ENCODE measurements at places on chromosomes 6 and 20.

DNA sequence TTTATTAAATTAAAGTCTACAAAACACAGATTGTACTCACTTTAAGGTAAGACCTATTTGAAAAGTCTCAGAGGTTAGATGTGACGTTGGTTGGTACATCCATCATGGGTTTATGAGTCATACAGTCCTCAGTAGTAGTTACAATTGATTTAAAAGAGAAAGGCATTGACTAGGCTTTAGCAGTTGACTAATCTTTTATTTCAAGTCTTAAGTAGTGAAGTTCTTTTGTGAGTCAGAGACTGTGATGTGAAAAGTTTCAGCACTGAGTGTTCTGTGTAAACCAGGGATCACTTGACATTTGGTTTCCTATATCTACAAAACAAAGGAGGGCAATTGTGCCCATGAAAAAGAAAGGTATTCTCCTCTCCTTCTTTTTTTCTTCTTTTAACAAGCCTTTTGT is 221.3 kb downstream of the GRIK2 start:
- no peak for DNase-seq

DNA sequence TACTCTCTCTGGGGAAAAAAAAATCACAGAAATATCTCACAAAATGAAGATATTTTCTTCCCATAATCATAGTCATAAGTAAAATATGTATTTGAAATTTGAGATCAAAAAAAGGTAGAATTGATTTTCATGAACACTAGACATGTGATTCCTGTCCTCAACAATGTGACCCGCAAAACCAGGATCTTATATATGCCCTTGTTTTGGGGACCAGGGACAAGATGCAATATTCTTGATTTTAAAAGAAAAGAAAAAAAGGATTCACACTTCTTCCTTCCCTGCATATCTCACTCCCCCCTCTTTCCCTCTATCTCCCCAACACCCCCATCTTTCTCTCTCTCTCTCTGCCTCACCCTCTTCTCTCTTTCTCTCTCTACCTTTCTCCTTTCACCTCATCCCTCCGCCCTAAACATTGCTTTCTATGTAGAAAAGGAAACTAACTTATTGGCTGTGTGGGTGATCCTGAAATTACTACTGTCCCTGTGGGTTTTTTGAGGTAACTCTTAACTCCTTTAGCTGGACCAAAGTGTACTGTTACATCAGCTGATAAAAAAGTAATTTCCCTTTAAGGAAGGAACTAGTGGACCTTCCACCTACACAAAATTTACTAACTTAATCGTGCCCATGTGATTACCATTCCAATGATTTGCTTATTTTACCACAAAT is 85.6 kb downstream of the AIG1 start:
- DNase-seq, result peak; percentile 20

- peak; percentile 91 for DNase-seq
Observed at GRCh38 chr6:52389264-52389625, 27.3 kb downstream of the PAQR8 start.

DNA sequence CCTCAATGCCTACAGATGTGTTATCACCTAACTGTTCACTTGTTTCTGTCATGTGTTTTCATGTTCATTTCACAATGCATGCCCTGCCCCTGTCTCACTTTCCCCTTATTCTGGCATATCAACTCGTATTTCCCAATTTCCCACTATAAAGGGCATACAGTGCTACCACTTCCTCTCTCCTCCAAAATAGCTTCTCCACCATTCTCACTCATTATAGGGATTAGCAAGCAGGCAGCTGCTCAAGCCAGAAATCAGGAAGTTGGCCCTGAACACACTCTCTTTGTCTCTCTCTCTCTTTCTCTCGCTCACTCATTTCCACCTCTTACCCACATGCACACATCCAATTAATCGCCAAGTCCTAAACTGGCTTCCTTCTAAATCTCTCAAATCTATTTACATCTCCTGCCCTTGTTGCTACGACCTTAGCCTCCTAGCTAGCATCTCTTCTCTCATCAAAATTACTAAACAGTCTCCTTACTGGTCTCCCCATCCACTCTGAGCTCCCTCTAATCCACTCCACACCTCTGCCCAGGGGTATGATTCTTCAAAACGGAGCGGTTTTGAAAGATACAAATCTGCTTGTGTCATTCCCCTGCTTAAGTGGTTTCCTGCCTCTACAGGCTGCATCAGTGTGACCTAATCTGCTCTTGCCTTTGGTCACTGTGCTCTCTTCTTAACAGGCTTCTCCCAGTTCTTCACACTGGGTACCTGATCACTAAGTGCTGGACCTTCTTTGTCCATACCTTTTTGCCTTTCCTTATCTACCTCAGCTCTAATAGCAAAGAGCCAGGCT is 196.2 kb downstream of the BTBD9 start:
- DNase-seq, result peak; percentile 72

DNA sequence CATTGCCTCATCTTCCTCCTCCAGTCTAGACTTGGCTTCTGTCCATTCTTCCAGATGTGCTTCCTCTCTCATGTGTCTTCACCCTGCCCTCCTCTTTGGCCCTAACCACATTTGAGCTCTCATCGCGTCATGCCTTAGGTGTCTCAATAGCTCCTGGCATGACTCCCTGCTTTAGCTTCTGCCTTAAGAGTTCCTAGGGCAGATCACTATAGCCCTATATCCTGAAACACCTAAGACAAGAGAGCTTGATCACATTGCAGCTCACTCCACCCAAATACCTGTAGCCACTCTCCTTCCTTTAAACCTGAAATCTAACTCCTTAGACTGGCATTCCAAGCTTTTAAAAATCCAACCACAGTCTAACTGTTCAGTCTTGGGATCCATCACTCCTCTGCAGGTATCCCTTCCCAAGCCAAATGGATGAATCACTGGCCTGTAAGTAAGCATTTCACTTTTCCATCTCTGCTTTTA is 69.0 kb upstream of the STXBP5 start:
- peak; percentile 58 for DNase-seq

- no peak for DNase-seq
Observed at GRCh38 chr6:53493635-53494025, 51.3 kb downstream of the GCLC start.

DNA sequence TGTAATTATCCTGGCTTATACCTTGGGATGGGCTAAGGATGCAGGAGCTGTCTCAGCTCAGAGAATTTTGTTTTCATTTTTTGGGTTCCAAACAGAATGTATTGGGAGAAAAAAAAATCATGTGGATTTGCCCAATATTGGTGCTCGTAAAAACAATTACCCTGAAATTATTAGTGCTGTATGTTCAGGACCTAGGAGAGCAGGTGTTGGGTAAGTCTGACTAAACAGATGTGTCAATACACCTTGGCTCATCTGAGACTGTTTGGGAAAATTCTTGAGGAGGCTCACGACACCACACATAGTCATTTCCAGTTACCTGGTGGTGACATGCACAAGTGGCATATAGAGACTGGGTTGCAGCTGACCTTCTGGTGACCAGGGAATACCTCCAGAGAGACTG is 802.1 kb upstream of the FLRT3 start:
- DNase-seq, result no peak

DNA sequence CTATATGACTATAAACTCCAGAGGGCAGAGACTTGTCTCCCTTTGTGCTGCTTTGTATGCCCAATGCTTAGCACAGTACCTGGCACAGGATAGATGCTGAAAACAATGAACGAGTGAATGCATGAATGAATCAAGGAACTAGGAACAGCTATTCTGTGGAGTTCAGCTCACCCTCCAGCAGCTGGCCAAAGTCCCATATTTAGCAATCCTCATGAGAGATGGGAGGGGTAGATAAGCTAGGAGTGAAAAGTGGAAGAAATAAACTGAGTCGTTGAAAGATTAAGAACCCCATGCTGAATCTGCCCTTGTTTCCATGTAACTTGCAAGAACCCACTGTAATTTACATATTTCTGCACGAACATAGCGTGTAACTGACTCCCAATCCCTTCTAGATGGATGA is 106.5 kb downstream of the MAFB start:
- peak; percentile 5 for DNase-seq

DNA sequence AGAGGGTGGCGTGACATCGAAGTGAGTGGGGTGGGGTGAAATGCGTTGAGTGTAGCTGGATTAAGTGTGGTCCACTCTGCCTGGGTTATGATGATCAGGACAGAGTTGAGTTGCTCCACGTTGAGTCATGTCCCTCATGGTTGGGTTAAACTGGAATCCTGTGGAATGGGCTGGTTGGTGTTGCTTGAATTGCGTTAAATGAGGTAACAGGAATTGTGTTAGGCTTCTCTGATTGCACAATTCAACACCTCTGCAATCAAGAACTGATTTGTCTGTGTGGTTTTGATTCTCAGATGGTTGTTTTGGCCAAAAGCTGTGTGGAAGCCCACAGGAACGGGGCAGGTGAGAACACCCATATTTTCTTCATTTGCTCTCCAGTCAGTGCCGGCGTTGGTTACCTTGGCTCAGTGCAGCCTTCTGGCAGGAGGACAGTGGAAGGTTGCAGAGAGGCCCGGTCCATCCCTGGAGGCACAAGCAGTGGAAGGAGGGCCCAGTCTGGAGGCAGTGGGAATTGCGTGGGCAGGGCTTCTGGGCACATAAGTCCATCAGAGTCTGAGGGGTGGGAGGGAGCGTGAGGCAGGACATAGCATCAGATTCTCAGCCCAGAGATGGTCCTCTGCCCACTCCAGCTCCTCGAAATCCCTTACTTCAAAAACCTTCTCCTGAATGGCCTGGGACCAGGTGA is 11.6 kb downstream of the NOTCH4 start:
- DNase-seq, result no peak

- no peak for DNase-seq
Observed at GRCh38 chr6:64476935-64477334, 841.3 kb downstream of the PHF3 start.

- DNase-seq, result no peak
Observed at GRCh38 chr20:20487811-20488210, 119.9 kb downstream of the INSM1 start.

GRCh38 chr6:37141281-37142049 is 28.5 kb upstream of the PIM1 start:
- no peak for DNase-seq

- DNase-seq, result peak; percentile 8
Observed at GRCh38 chr20:19742974-19743639, 15.0 kb upstream of the RIN2 start.

GRCh38 chr6:39982720-39983119 is 48.5 kb upstream of the MOCS1 start:
- no peak for DNase-seq

DNA sequence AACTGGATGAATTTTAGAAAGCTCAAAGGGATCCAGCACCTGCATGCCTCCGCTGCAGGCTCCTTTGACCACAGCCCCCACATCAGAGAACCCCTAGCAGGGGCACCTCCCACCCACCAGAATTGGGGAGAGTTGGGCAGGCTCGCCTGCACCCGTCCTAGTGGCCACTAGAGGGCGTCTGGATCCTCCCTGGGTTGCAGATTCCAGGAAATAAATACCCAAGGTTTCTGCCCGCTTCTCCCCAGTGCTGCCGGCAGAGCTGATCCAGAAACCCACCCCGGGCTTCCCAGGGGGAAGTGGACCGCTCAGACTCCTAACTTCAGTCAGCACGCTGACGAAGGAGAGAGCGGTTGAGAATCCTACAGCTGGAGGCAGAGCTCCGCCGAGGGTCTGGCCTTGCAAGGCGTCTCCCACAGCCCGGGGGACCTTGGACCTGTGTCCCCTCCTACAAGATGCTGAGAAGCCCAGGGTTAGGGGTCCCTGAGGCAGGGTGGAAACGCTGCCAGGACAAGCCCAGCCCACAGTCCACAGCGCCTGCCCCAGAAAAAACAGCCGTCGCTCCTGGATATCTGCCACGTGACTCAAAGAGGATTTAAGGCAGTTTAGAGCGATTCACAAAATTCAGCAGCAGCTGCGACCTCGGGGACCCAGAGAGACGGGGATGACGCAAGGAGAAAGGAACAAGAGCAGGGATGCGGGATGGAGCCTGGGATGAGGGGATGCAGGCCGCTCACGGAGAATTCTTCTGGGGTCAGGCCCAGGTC is 32.6 kb upstream of the PHACTR3 start:
- DNase-seq, result peak; percentile 42

GRCh38 chr6:111447051-111447450 is 36.0 kb downstream of the REV3L start:
- DNase-seq, result no peak

DNA sequence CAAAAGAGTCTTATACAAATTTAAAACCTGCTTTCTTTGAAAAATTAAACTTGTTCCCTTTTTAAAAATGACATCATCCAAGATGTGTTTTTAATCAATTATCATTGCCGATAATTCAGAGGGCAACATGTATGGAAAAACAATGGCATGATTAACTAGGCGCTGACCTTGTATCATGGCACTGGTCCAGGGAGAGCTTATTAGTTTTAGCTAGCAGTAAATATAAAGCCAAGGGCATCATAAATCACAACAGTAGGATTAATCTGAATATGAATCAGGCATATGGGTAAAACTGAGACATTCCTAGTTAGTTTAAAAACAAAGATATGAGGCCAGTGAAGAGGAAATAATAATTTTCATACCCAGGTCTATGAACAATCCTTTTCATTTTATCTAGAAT is 374.0 kb downstream of the HDGFL1 start:
- no peak for DNase-seq

- DNase-seq, result no peak
Observed at GRCh38 chr6:25306379-25306778, 27.2 kb downstream of the CARMIL1 start.

DNA sequence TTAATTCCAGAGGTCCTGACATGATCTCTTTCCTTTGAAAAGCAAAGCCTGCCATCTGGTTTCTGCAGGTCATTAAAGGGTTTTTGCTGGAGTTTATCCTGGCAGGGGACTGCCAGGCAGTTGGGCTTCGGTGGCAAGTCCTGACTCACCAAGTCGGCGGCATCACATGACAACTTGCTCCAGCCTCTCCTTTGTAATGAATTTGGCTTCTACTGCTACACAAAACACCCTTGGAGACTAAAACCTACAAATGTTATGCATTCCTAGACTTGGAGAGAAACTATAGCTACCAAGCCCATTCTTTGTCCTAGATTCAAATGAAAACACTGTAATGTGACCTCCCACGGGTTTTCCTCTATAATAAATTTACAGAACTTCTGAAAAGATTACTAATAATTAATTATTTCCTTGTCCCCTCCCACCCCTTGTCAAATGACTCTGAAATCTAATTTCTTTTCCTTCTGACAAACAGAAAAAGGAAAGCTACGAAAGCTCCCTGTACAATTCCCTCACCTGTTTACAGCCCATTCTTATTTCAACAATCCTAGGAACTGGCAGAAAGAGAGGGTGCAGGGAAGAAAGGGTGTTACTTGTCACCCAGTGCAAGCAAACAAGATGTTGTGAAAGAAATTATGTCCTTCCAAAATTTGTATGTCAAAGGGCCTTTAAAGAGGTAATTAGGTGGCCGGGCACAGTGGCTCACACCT is 62.9 kb downstream of the QRSL1 start:
- DNase-seq, result no peak

Measured in OCI-M1 (cell line).